ENCODE measurements at places on chromosomes 4 and X.

DNA sequence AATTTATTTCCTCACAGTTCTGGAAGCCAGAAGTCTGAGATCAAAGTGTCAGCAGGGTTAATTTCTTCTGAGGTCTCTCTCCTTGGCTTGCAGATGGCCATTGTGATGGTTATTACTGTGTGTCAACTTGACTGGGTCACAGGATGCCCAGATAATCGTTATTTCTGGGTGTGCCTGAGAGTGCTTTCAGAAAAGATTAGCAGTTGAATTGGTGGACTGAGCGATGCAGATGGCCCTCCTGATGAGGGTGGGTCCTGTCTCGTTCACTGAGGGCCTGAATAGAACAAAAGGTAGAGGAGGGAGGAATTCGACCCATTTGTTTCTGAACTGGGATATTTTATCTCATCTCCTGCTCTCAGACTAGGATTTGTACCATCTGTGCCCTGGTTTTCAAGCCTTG, 15.7 kb downstream of the SMIM43 start:
- no peak for DNase-seq

- DNase-seq, result no peak
Measured at GRCh38 chr4:17094159-17094875, 195.9 kb upstream of the LDB2 start.

- DNase-seq, result no peak
Measured at GRCh38 chr4:52853351-52853750, 8.8 kb upstream of the RASL11B start.

DNA sequence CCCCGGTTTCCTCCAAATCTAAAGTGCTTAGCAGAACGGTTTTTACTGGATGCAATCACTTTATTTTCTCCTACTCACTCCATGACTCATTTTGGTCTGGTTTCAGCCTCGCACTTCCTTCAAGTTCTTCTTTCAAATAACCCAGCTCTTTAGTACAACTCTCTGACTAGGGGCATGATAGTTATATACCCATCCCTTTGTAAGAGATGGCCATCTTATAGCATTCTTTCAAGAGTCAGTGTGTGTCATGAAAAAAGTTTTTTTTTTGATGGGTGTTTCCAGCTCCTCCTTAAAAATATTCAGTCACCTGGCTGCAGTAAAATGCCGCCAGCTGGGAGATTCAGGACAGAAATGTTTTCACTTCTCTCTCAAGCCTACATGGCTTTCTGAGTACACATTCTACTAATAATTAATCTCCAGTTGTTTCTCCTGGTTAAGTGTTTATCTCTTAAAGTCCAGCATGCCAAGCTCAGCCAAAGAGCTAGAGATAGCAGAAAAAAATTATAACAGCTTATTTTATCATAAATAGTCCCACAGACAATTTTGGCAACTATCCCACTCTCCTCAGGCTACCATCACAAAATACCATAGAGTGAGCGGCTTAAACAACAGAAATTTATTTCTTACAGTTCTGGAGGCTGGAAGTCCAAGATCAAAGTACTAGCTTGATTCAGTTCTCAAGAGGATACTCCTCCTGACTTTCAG, 139.3 kb downstream of the GASK1B start:
- no peak for DNase-seq

- DNase-seq, result no peak
Measured at GRCh38 chrX:46611658-46612362, 38.2 kb downstream of the CHST7 start.

DNA sequence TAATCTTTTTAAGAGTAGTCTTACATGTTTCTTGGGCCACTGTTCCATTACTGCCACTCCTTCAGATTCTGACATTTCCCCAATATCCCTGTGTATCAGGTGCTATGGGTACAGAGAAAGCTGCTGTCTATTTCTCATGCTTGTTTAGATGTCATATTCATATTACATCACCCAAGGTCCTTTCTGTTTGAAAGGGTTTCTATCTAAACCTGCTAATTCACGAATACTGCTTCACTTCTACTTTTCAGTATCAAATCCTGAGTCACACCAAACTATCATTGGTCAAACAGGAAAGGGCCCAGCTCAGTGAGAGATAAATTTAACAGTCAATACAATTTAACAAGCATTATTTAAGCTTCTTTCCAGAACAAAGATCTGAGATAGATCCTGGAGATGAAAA, 241.4 kb downstream of the UGT8 start:
- DNase-seq, result no peak

DNA sequence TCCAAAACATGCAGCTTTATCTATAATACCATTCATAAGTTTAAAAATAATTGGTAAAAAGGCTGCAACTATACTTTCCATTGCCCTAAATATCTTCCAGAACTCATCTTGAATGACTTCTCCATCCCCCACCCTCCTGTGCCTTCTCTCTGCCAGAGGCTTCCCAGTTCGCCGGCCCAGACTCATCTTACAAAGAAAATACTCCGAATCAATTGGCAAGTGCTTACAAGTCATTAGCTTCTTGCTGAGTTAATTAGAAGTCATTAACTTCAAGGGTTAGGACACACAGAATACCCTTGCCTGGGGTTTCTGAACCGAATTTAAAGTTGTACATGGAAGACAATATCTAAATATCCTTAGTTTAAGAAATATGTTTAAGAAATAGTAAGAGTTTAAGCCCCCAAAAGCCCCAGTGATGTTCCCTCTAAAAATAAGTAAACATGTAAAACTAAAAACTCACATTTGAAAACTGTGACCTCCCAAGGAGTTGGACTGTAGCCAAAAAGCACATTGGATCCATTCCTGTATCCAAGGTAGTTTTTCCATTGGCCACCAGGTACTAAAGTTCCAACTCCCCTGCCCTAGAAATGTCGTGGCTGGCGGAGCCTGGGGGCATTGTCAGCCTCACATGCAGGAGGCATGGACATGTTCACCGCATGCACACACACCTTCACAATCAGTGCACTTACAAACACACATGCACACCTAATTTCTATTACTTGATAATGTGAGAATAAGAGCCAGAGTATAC, 535.2 kb upstream of the FAT1 start:
- no peak for DNase-seq

GRCh38 chrX:26262121-26262523, 46.2 kb downstream of the MAGEB5 start:
- no peak for DNase-seq

DNA sequence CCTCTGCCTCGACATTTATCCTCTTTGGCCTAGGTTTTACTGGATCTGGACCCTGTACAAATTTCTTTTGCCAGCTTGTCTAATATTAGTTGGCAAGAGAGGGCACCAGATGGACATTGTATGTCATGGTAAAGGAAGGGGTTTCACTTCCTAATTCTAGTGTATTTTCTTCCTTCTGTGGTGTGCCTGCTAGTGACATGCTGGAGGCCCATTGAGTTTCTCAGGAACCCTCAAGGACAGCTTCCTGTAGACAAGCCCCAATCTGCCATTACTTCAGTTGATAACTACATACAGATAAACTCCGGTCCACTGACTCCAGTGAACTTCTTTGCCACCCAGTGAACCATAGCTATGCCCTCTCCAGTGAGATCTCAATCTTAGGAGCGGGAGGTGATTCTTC, 116.9 kb downstream of the STPG2 start:
- no peak for DNase-seq

DNA sequence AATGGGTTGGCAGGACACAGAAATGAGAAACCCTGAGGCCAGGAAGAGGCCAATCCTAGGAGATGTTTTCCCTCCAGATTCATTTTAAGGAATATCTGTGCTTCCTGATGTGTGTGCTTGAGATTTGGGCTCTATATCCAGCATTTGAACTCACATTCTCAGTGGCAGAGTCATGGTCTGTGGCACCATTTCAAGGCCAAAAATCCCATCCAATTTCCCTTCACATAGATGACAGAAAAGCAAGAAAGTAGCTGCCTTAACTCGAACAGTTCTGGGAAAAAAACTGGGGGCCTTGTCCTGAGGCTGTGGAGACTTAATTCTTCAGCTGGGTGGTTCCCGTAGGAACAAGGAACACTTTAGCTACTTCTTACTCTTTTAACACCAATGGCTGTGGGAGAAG, 27.4 kb downstream of the TAF7L start:
- DNase-seq, result no peak

DNA sequence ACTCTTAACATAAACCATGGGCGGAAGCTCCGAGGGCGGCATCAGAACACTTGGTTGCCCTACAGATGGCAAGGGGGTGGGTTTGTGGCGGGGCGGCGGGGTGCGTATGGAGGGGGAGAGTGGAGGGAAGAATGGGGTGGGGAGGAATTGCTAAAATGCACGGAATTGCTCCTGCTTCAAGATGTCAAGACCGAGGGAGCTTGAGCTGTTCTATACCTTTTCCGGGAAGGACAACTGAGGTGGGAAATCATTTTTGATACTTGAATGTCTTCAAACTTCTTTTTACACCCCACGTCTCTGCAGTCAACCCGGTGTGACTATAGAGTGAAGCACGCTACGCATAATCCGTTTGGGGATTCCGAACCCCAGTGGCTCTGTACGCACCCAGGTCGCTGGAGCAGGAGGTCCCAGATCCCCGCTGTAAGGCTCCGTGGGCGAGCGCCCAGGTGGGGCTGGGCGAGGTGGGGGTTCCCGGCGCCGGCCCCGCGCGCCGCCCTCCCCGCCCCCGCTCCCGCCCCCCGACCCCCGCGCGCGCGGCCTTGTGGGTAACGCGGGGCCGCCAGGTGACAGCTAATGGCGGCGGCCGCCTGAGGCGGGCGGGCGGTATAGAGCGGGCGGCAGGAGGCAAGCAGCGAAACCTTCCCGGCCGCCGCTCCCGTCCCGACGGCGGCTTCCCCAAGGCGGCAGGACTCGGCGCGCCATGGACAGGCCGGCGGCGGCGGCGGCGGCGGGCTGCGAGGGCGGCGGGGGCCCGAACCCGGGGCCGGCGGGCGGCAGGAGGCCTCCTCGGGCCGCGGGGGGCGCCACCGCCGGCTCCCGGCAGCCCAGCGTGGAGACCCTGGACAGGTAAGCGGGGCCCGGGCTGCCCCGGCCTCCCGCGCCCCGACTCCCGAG, at the start of gene MTMR1:
TSS of gene MTMR1 (plus strand) at position 566 of the 894 bp plus-strand sequence. CDS start at position 701, 135 bp downstream.
- DNase-seq, result no peak

GRCh38 chrX:2501559-2502102, 855 bp upstream of the DHRSX start:
- no peak for DNase-seq

Measured in neuronal stem cell (in vitro differentiated cells).